ENCODE measurements at places on chromosomes 16 and 17. TPM values are rescaled to one million over a fixed set of nuclear protein-coding genes. Genes with fewer than 3 reads are reported as not detected.

The SLC38A7 gene
- 19.7 TPM for total RNA-seq

The HP gene
- total RNA-seq: 27.5 TPM

The NPIPA2 gene
- 6.7 TPM for total RNA-seq

- no peak for DNase-seq
Observed at GRCh38 chr16:50635505-50636392, 45.4 kb downstream of the SNX20 start.

GRCh38 chr16:50683689-50684374 lies 2.7 kb upstream of the SNX20 start:
- DNase-seq: no peak

DNA sequence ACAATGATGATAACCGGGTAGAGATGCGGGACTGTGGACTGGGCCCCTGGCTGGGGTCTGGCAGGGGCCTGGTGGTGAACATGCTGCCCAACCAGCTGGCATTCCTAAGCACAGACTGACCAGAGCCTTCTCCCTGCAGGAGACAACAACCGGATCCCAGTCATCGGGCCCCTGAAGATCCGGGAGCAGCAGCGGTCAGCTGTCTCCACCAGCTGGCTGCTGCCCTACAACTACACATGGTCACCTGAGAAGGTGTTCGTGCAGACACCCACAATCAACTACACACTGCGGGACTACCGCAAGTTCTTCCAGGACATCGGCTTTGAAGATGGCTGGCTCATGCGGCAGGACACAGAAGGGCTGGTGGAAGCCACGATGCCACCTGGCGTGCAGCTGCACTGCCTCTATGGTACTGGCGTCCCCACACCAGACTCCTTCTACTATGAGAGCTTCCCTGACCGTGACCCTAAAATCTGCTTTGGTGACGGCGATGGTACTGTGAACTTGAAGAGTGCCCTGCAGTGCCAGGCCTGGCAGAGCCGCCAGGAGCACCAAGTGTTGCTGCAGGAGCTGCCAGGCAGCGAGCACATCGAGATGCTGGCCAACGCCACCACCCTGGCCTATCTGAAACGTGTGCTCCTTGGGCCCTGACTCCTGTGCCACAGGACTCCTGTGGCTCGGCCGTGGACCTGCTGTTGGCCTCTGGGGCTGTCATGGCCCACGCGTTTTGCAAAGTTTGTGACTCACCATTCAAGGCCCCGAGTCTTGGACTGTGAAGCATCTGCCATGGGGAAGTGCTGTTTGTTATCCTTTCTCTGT lies 5.1 kb upstream of the SLC7A6 start:
- no peak for DNase-seq

The NOXO1 gene
- 2.7 TPM for total RNA-seq

GRCh38 chr17:80992077-80992947 lies 671 bp downstream of the CHMP6 start:
- no peak for DNase-seq

GRCh38 chr16:3144321-3144983 lies 9.6 kb downstream of the ZNF213 start:
- no peak for DNase-seq

- no peak for DNase-seq
Observed at GRCh38 chr17:19897903-19898302, 30.2 kb upstream of the ULK2 start.

- peak; percentile 44 for DNase-seq
Observed at GRCh38 chr16:11232852-11233726, 22.9 kb downstream of the SOCS1 start.

The SSTR5 gene
- total RNA-seq: 5.8 TPM

GRCh38 chr16:11396241-11397048 lies 51.2 kb downstream of the RMI2 start:
- DNase-seq: peak; percentile 61

DNA sequence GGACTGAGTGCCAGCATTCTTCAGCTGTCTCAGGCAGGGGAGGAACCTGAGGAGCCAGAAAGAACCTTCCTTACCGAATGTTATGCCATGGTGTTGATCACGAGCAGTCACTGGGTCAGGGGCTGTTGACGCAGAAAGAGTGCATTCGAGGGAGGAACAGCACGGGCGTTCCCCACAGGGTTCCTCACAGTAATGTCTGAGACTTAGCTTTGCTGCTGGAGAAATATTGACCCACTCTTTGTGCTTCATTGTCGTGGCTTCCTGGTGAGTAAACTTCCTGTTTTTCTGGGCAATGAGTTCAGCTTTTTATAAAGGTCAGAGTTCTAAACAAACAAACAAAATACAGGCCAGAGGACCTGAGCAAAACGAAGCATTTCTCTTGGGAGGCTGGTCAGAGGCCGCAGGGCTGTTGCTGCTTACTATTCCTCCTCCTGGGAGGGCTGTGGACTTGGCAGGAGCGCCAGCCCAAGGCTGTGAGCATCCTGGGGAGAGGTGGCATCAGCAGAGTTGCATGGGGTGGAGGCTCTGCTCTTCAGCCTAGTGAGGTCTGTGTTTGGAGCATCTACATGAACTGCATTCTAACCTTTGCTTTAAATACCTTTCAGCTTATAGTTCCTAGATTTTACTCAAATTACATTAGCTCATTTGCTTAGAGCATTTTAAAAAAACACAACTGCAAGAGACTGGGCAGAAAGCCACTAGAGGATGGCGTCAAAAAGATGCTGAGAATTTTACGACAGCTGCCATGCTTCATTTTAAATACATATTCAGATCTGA lies 143.1 kb upstream of the CACNG5 start:
- peak; percentile 30 for DNase-seq

DNA sequence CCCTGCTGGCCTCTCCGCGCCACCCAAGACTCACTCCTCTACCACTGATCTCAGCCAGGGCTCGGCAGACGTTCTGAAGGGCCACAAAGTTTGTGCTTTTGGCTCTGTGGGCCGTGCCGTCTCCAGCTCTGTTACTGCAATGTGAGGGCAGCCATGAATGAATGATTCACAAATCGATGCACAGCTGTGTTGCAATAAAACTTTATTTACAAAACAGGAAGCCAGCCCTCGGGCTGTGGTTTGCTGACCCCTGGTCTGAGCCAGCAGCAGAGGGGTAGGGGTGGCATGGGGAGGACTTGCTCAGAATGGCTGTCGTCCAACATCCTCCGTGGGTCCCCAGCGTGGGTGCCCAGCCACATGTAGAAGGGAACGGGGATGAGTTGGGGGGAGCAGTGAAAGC lies 63.0 kb upstream of the PVALEF start:
- DNase-seq: no peak

Data from mucosa of gallbladder (tissue), 1 donor.